Stimulated activated CD8-positive, alpha-beta memory T cell treated with anti-CD3 and anti-CD28 coated beads, Interleukin-4, amount 100 ng/mL, for 1 hour (primary cell): ENCODE measurements at places on chromosomes 1 and 21.

DNA sequence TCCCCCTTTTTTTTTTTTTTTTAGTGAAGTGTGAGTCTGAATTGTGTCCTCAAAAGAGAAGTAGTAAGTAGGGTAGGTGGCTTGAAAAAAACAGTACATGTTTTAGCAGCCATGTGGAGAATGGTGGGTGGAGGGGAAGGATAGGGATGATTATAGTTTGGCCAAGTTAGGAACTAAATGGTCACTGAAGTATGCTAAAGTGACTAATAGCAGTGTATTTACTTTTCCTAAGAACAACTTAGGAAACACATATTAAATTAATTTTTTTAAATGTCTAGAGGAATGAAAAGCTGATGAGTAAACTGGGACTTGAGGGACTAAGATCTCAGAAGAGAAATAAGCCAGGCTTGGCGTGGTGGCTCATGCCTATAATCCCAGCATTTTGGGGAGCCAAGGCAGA, 55.5 kb downstream of the PLA2G4A start:
- DNase-seq = no peak

- DNase-seq = no peak
Observed at GRCh38 chr1:84163123-84163931, 19.3 kb downstream of the PRKACB start.

DNA sequence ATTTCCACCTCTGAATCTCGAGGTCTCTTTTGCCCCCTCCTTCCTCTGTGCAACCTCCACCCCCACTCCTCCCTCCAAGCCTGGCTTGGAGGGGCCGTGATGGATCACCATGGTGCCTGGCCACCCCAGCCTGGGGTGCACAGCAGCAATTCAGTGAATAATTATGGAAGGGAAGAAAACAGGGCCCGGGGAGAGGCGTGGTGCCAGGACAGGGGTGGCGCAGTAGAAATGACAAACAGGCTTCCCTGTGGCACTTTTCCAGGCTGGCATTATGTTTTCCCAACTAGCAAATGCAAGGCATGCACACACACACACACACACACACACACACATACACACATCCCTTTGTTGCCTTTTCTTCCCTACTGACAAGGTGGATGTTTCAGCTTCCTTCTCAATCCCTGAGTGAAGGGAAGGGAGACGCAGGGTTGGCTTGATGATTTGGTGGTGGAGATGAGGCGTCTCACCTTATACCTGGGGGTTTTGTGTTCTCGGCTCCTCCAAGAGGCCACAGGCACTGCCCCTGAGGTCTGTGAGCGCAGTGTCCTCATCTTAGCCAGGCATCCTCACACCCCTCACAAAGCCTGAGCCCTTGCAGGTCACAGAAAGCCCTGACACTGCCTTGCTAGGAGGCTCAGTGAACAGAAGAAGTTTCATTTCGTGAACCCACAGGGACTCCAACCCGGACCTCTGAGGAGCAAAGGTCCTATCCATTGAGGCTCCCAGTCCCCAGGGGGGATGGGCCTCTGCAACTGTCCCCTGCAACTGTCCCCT, 215.8 kb downstream of the MATN1 start:
- DNase-seq = no peak

GRCh38 chr1:92567211-92567868, 80.6 kb upstream of the GFI1 start:
- no peak for DNase-seq

- no peak for DNase-seq
Observed at GRCh38 chr1:201115390-201115937, 3.2 kb upstream of the CACNA1S start.

GRCh38 chr1:42086146-42086545, 67.1 kb upstream of the GUCA2B start:
- no peak for DNase-seq

- no peak for DNase-seq
Observed at GRCh38 chr1:60924964-60925798, 157.2 kb upstream of the NFIA start.

DNA sequence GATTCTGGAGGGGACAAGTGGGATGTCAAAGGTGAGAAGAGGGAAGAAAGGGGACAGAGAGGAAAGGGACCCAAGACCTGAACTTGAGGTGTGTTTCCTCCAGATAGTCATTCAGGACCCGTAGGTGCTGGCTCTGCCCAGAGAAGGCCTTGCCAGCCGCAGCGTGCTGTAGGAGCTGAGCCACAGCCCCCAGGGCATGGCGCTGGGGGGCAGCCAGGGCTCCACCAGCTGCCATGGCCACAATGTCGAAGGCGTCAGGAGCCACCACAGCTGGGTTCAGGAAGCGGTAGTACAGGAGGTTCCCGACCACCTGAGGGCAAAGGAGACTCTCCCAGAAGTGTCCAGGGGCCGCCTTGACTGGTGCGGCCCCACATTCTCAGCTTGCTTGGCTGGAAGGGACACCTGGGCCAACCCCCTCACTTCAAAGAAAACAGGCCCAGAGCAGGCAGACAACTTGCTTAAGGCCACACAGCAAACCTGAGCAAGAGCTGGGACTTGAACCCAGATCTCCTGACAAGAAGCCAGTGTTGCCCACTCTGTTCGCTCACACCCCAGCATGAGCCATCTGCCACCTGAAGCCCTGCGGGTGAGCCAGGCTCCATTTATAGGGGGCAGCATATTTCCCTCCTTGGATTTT, 34.0 kb upstream of the MEF2D start:
- no peak for DNase-seq

- no peak for DNase-seq
Observed at GRCh38 chr21:36591326-36591970, 107.5 kb upstream of the SIM2 start.

DNA sequence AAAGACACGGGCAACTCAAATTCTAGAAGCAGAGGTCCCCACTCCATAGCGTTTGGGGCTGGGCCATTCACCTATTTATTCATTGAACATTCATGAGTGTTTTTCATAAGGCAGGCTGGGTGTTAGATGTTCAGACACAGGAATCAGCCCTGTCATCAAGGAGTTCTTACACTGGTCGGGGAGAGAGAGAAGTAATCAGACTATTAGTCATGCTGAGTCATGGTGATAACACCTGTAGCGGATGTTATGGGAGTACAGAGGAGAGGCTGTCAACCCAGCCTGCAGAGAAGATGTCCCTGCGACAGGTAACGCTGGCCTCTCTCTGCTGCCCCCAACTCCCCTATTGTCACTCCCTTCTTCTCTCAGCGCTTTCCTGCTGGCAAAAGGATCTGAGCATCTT, 17.2 kb downstream of the LY9 start:
- no peak for DNase-seq

DNA sequence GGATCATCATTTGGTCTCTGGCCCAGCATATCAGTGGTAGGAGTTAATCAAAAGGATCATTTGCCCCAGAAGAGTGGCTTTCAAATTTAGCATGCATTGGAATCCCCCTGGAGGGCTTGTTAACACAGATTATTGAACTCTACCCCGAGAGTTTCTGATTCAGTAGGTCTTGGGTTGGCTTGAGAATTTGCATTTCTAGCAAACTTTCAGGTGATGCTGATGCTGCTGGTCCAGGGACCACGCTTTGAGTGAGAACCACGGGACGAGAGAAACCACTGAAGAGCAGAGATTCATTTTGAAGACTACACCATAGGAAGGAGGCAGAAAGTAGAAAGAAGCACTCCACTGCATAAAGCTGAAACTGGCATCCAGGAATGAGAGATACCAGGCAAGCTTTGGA, 81.3 kb upstream of the DUSP10 start:
- no peak for DNase-seq

DNA sequence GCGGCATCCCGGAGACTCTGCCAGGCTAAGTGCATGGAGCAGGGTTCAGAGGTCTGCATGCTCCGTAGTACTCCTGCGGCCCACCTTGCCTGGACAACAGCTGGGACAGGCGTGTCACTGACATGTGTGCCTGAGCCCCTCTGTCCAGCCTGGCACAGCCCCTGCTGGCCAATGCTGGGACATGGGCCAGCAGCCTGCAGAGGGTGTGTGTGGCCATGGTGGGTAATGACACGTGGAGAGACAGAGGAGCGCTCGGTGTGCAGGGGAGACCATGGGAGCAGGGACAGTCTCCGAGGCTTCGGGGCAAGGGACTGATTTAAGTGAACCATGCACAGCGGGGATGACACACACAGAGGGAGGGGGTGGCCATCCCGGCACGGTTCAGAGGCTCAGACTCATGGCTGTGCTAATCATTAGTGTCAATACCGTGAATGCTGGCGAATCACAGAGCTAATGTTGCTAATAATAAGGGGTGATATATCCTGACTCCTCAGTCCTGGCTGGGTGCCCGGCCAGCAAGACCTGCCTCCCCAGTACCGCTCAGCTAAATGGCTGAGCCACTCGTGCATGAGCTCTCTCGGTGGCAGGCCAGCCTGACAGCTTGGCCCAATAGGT, 41.5 kb downstream of the IGSF21 start:
- no peak for DNase-seq

DNA sequence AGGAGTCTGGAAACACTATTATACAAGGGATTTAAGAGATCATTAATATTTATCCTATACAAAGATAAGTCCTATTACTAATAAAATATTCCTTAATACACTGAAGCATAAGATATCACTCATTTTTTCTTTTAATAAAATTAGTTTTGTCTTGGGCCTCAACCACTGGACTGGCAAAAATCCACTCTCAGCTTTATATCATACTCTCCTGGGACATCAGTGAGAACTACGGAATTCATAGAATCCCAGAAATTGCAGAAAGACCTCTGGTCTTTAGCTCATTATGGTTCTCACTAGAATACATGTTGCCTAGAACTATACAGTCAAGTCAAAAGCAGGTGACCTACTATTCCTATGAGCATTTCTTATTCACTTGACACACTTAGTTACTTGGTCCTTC, 285.0 kb downstream of the LRRC40 start:
- no peak for DNase-seq

- no peak for DNase-seq
Observed at GRCh38 chr1:41504114-41505035, 19.9 kb upstream of the EDN2 start.

DNA sequence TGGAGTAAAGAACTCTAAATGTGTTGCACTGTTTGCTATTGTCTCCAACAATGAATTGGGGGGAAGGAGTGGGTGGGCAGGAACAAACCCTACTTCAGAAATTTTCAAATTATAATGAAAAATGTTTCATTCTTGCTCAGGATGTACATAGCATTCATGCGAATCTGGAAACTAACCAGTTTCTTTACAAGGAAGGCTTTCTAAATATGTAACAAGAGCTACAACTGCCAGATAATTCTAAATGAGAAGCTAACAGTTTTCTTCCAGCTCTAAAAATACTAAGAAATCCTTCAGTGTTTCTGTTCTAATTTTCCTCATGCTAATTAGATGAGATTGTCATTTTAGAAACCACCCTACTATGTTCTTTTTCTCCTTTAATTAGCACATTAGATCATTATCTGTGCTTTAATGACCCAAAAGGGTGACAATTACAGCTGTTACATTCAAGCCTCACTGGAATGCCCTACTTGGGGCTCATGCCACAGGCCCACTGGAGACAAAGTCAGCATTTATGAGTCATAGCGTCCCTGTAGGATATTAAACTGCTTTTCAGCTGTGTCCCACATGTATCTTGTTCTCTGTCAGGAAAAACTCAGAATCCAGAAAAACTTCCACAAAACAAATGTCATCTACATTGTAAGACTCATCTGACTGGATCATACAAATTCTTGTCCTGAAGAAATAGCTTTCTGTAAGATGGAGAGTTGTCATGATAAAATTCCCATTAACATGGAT, 804.6 kb upstream of the CXADR start:
- DNase-seq = no peak

DNA sequence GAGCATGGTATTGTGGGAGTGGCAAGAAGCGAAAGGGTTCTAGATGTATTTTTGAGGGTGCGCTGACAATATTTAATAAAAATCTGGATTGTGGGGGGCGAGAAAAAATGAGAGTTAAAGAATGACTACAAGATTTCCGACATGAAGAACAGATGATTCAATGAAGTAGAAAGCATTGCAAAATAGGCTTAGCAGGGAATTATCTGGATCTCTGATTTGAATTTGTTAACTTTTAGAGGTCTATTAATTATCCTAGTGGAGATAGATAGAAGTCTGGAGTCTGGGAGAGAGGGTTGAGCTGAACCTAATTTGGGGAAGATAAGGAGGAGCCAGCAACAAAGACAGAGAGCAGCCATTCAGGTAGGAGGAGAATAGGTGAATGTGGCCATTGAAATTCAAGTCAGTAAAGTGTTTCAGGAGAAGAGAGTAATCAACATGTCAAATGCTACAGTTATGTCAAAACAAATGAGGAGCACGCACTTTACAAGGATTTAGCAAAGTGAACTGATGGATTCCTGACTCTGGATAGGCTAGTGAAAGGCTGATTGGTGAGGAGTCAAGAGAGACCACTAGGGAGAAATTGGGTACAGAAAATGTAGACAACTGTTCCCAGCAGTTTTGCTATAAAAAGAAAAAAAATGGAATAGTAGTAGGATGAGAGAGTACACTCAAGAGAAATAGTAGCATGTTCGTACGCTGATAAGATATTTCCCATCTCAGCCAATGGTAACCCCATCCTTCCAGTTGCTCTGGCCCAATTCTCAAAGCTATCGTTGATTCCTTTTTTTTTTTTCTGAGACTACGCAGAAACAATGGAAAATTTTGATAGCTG, 393.2 kb upstream of the CXADR start:
- DNase-seq = no peak

GRCh38 chr1:218633238-218633988, 288.3 kb downstream of the TGFB2 start:
- no peak for DNase-seq

DNA sequence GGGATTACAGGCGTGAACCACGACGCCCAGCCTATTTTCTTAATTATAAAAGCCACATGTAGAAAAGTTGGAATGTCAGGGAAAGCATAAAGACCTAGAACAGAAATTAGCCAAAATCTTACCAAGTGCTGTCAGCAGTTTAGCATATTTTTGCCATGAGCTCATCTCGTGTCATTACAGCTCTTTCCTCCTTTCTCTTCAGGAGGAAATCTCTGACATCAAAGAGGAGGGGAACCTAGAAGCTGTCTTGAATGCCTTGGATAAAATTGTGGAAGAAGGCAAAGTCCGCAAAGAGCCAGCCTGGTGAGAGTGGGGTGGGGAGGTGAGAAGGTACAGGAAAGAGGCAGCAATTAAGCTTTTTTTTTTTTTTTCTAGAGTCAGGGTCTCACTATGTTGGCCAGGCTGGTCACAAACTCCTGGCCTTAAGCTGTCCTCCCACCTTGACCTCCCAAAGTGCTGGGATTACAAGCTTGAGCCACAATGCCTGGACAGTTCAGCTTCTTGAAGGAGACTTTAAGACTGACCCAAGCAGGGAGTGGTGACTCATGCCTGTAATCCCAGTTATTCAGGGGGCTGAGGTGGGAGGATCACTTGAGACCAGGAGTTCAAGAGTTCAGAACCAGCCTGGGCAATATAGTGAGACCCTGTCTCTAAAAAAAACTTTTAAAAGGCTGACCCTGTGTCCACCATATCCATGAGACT, 8.4 kb upstream of the BGLAP start:
- DNase-seq = no peak

- DNase-seq = no peak
Observed at GRCh38 chr1:94202241-94202640, 35.1 kb downstream of the ARHGAP29 start.

DNA sequence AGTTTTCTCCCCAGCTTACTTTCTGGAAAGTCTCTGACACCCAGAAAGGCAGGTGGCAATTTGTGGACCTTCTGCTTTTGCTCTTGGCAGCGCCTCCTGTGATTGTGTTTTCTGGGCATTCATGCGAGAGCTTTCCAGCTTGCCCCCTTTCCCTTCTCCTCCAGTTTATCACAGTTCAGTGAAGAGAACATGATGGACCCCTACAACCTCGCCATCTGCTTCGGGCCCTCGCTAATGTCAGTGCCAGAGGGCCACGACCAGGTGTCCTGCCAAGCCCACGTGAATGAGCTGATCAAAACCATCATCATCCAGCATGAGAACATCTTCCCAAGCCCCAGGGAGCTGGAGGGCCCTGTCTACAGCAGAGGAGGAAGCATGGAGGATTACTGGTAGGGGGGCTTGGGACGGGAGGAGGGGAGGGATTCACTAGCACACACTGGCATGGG, 24.3 kb upstream of the IKBKE start:
- DNase-seq = no peak
